Stimulated activated CD8-positive, alpha-beta memory T cell treated with anti-CD3 and anti-CD28 coated beads, Interleukin-7, amount 100 ng/mL, for 48 hours (primary cell): ENCODE measurements at places on chromosomes 1 and 21.

- no peak for DNase-seq
These were observed 21.9 kb downstream of the LGALS8 start for GRCh38 chr1:236545621-236546169.

DNA sequence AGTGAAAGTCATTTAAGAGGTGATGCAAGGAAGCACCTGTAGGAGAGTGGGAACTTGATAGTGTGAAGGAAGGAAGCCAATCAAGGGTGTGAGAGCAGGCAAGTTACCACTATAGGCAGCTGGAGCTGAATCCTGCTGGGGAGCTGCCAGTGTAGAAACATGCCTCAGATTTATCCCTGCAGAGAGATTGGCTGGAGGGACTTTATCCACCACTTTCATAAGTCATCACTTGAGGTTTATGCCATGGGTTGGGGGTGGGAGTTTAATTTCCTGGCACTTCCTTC lies 443.6 kb downstream of the PLPP3 start:
- DNase-seq: no peak

GRCh38 chr1:84410328-84411095 lies 12.2 kb downstream of the DNASE2B start:
- no peak for DNase-seq

DNA sequence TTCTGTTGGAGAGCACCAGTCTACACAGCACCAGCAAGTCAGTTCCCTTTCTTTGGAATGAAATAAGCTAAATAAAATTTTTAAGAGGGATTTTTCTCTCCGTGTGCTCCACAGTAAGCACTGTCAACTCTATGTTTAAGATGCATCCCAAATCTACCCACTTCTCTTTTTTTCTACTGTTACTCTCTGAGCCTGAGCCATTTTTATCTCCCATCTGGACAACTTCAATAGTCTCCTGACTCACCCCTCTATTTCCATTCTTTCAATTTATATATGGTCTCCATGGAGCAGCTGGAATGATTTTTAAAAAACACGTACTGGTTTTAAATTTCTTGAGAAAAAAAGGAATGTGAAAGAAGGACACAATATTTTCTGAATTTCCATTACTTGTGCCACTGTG lies 24.7 kb upstream of the CCT8 start:
- no peak for DNase-seq

- DNase-seq: no peak
These were observed 27.2 kb downstream of the ADAMTS5 start for GRCh38 chr21:26939601-26940111.

DNA sequence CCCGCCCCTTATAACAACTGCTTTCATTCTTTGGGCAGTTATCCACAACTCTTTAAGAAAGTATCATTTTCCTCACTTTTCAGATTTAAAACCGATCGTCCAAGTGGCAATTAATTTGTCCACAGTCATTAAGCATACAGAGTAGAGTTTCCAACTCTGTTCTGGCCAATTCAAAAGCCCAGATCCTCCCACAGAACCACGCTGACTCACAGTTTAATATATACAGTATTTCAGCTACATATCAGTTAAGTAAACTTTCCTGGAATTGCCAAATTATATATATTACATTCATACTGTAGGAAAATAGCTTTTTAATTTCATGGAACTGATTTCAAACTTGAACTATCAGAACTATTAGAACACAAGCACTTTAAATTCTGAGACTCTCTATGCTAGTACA lies 163.8 kb upstream of the ESRRG start:
- no peak for DNase-seq

GRCh38 chr21:28445141-28445830 lies 547.4 kb downstream of the LTN1 start:
- DNase-seq: no peak

DNA sequence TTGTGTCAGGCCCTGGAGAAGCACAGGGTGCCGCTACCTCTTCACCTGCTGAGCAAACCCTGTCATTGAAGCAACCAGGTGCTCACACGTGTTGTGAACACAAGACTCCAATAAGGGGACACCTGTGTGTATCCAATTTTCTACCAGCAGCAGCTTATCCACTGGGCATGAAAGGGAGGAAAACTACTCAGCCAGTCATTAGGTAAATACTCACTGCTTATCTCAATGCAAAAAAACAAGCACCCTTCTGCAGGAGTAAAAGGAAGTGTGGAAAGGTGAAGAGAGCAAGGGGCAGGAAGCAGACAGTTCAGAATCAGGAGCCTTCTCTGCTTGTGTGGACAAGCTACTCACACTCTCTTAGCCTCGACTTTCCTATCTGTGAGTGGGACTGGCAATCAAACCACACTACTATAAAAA lies 148.9 kb downstream of the ETS2 start:
- DNase-seq: no peak

- DNase-seq: peak; percentile 74
These were observed at the start of gene RASSF5 for GRCh38 chr1:206507284-206508129. RASSF5 (plus strand) TSS chr1:206507531; CDS start chr1:206507603, 72 bp downstream.

GRCh38 chr1:209063767-209064659 lies 519.5 kb upstream of the CAMK1G start:
- DNase-seq: no peak

- DNase-seq: no peak
These were observed 51.0 kb downstream of the CASQ2 start for GRCh38 chr1:115717541-115717940.

DNA sequence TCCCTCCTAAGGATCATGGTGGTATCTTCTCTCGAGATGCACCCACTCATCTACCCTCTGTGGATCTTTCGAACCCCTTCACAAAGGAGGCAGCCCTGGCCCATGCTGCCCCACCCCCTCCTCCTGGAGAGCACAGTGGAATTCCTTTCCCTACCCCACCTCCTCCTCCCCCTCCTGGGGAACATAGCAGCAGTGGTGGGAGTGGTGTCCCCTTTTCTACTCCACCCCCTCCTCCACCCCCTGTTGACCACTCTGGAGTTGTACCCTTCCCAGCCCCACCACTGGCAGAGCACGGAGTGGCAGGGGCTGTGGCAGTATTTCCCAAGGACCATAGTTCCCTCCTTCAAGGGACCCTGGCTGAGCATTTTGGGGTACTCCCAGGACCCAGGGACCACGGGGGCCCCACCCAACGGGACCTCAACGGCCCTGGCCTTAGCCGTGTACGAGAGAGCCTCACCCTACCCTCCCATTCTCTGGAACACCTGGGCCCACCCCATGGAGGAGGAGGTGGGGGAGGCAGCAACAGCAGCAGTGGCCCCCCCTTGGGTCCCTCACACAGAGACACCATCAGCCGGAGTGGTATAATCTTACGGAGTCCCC lies 14.5 kb upstream of the TARS2 start:
- no peak for DNase-seq

GRCh38 chr1:17122521-17123164 lies 3.4 kb upstream of the PADI2 start:
- no peak for DNase-seq

DNA sequence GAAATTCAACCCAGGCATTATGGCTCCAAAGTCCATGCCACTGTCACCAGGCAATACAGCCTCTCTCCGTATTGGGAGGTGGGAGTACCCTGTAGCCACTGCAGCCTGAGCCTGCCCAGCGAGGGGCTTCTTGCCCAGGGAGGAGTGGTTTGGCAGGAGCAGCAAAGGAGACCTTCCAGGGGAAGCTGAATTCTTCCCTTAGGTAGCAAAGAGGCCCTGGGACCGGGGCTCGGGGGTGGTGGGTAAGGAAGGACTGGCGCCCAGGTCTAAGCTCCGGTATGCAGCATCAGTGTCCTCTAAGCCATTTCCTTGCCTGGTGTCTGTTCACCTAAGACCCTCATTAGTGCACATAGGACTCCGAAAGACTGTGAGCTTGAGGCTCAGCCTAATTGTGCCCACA lies 17.0 kb downstream of the TNNT2 start:
- no peak for DNase-seq

- DNase-seq: no peak
These were observed at the start of gene TBX19 for GRCh38 chr1:168280296-168280927. TBX19 (plus strand) TSS chr1:168280877; CDS start chr1:168281091, 214 bp downstream.
